ENCODE measurements at places on chromosomes 16 and 17. TPM values are rescaled to one million over a fixed set of nuclear protein-coding genes. Genes with fewer than 3 reads are reported as not detected.
A peak's percentile ranks its signal among the peaks of the same experiment; 100 is the strongest.

- no peaks in the 10 kb centered on the region for H3K36me3 ChIP-seq
- DNase-seq, result no peak
- no peaks in the 10 kb centered on the region for H3K27me3 ChIP-seq
- no peak overlapping the region for H3K4me3 ChIP-seq
- no peak overlapping the region for H3K27ac ChIP-seq
These were observed 471.9 kb downstream of the HS3ST3B1 start for GRCh38 chr17:14772776-14773175.

PTRH2 gene
- total RNA-seq, result 18.1 TPM

DNA sequence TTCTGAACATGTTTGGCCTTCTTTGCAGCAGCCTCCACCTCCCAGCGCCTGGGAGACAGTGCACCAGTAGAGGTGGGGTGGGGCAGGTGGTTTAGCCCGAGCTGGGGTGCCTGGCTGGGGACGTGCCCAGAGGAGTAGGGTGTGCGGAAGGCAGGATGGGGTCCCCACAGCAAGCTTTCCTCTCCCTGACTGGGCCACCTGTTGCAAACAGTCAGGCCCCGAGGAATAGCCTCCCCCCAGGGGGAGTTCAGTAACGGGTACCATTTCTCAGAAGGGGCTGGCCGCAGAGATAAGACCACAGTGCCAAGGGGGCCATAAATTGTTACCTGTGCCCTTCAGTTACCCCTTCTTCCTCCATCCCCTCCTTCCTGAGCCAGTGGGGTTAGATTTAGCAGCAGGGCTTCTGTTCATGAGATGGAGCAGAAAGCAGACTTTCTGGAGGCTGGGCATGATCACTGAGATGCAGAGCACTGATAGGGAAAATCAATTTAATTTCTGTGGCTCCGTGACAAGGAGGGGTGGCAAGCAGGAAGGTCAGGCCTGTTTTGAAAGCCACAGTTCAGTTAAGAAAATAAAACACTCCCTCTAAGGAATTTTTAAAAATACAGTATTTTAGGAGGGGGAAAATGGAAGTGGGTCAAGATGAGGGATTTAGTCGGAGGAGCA, 181.9 kb downstream of the MSI2 start:
- H3K27ac ChIP-seq, result no peak overlapping the region
- DNase-seq, result no peak
- no peaks in the 10 kb centered on the region for H3K27me3 ChIP-seq
- no peak overlapping the region for H3K4me3 ChIP-seq
- H3K36me3 ChIP-seq, result no peaks in the 10 kb centered on the region

DNA sequence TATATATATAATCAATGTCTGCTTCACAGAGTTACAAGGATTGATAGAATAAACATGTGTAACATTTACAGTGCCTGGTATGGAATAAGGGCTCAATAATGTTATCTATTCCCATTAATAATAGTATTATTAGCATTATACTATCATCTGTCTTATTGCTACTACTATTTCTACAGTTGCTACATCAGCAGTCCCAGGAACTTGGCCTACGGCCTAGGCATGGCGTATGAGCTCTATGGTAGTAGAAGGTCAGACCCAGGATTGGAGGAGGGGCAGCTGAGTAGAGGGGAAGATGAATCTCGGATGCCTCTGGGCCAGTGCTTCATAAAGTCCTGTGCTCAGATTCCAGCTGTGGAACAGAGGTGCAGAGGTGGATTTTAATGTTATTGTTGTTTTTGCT, 146.3 kb upstream of the TBX2 start:
- H3K27me3 ChIP-seq, result no peaks in the 10 kb centered on the region
- no peak overlapping the region for H3K27ac ChIP-seq
- no peaks in the 10 kb centered on the region for H3K4me1 ChIP-seq
- DNase-seq, result no peak

GRCh38 chr16:14358697-14359305, 271.3 kb downstream of the PARN start:
- H3K4me1 ChIP-seq, result peaks cover 6% of the 10 kb centered on the region
- no peak overlapping the region for H3K4me3 ChIP-seq
- no peaks in the 10 kb centered on the region for H3K27me3 ChIP-seq
- no peaks in the 10 kb centered on the region for H3K36me3 ChIP-seq

GRCh38 chr16:15865742-15866141, 8.9 kb upstream of the MYH11 start:
- H3K4me1 ChIP-seq, result no peaks in the 10 kb centered on the region
- no peak for DNase-seq
- H3K27me3 ChIP-seq, result no peaks in the 10 kb centered on the region
- H3K4me3 ChIP-seq, result no peak overlapping the region
- peaks cover 12% of the 10 kb centered on the region for H3K36me3 ChIP-seq
- no peak overlapping the region for H3K27ac ChIP-seq

DNA sequence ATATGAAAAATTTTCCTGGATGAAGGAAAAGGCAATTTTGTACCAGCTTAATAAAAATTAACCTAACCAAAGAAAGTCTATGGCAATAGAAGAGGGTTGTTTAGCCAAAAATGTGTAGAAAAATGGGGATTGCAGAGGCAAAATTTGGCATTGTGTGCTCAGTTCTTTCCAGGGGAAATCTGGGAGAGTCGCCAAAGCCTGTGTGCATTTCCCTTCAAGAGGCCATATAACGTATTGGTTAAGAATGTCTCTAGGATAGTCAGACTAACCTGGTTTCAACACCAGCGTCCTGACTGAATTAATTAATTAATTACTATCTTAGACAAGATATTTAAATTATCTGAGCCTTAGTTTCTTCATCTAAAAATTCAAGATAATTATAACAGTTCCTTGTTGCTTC, 44.8 kb upstream of the HLF start:
- no peaks in the 10 kb centered on the region for H3K4me1 ChIP-seq
- H3K4me3 ChIP-seq, result no peak overlapping the region
- no peak for DNase-seq
- no peak overlapping the region for H3K27ac ChIP-seq

DNA sequence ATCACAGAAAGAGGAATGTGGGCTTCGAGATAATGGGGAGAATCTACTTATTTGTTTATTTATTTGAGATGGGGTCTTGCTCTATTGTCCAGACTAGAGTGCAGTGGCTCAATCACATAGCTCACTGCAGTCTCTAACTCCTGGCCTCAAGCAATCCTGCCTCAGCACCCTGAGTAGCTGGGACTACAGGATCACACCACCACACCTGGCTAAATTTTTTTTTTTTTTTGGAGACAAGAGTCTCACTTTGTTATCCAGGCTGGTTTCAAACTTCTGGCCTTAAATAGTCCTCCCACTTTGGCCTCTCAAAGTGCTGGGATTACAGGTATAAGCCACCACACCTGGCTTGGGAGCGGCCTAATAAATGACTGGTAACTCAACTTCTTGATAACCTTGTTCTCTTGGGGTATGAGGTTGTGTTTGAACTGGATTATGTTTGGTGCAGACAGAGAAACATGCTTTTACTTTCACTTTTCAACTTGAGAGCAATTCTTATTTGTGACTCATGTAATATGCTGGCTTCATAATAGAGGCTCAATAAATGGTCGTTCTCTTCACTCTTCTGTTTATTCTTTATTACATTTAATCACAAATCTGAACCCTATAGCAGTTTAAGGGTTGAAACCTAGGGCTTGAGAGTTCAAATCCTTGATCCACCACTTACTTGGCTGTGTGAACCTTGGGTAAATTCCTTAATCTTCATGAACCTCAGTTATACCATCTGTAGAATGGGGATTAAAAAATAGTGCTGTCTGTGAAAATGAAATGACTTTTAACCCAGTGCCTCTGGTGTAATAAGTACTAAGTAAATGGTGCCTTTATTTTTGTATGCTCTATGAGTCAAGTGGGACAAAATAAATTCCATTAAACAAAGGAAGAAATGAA, 129.1 kb upstream of the HS3ST2 start:
- H3K4me1 ChIP-seq, result no peaks in the 10 kb centered on the region
- DNase-seq, result no peak
- H3K27ac ChIP-seq, result no peak overlapping the region
- H3K36me3 ChIP-seq, result no peaks in the 10 kb centered on the region
- H3K27me3 ChIP-seq, result no peaks in the 10 kb centered on the region

G6PC1 gene
- not detected for total RNA-seq

GRCh38 chr16:58418601-58419000, 26.3 kb downstream of the GINS3 start:
- no peak for DNase-seq
- H3K4me1 ChIP-seq, result no peaks in the 10 kb centered on the region
- H3K4me3 ChIP-seq, result no peak overlapping the region
- no peak overlapping the region for H3K27ac ChIP-seq
- no peaks in the 10 kb centered on the region for H3K36me3 ChIP-seq

ABCA9 gene
- total RNA-seq, result 0.30 TPM

GRCh38 chr16:12802661-12803060, 1.0 kb downstream of the CPPED1 start:
- H3K27me3 ChIP-seq, result no peaks in the 10 kb centered on the region
- H3K4me3 ChIP-seq, result peak overlapping the region; percentile 76
- H3K27ac ChIP-seq, result no peak overlapping the region
- no peak for DNase-seq

GRCh38 chr16:86016201-86016965, 117.4 kb downstream of the IRF8 start:
- H3K27ac ChIP-seq, result no peak overlapping the region
- H3K27me3 ChIP-seq, result no peaks in the 10 kb centered on the region
- no peaks in the 10 kb centered on the region for H3K4me1 ChIP-seq

- H3K4me1 ChIP-seq, result no peaks in the 10 kb centered on the region
- no peak for DNase-seq
These were observed 120.2 kb upstream of the HS3ST2 start for GRCh38 chr16:22693638-22694340.

- H3K36me3 ChIP-seq, result no peaks in the 10 kb centered on the region
- H3K27me3 ChIP-seq, result no peaks in the 10 kb centered on the region
- DNase-seq, result peak; percentile 34
- H3K27ac ChIP-seq, result peak overlapping the region; percentile 82
These were observed 16.7 kb downstream of the SOCS3 start for GRCh38 chr17:78343187-78343542.

GRCh38 chr16:15585956-15586355, 57.0 kb downstream of the MARF1 start:
- no peaks in the 10 kb centered on the region for H3K36me3 ChIP-seq
- no peak for DNase-seq
- no peak overlapping the region for H3K4me3 ChIP-seq
- no peak overlapping the region for H3K27ac ChIP-seq
- no peaks in the 10 kb centered on the region for H3K27me3 ChIP-seq

SPIRE2 gene
- 3.5 TPM for total RNA-seq

DNA sequence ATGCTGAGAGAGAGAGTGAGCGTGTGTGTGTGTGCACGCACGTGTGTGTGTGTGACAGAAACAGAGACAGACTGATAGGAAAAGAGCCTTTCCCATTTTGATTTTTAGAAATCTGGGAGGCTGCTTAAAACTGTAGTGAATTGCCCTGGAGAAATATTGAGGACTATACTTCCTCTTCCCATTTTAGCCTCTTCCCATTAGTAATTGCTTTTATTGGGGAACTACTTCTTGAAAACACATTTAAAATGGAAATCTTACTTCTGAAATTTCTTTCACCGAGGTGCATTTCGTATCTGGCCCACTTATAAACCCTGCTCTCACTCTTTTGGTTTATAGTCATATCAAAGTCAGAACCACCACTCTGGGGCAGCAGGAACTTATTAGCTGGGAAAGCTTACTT, 47.1 kb downstream of the NUP93 start:
- H3K4me1 ChIP-seq, result peaks cover 18% of the 10 kb centered on the region
- DNase-seq, result no peak
- H3K36me3 ChIP-seq, result no peaks in the 10 kb centered on the region
- H3K4me3 ChIP-seq, result no peak overlapping the region

GLP2R gene
- total RNA-seq, result not detected

ASB16 gene
- total RNA-seq, result 0.18 TPM

GRCh38 chr17:6660805-6661463, 9.4 kb downstream of the C17orf100 start:
- peaks cover 10% of the 10 kb centered on the region for H3K4me1 ChIP-seq
- no peaks in the 10 kb centered on the region for H3K27me3 ChIP-seq
- H3K4me3 ChIP-seq, result no peak overlapping the region
- H3K27ac ChIP-seq, result no peak overlapping the region

DNA sequence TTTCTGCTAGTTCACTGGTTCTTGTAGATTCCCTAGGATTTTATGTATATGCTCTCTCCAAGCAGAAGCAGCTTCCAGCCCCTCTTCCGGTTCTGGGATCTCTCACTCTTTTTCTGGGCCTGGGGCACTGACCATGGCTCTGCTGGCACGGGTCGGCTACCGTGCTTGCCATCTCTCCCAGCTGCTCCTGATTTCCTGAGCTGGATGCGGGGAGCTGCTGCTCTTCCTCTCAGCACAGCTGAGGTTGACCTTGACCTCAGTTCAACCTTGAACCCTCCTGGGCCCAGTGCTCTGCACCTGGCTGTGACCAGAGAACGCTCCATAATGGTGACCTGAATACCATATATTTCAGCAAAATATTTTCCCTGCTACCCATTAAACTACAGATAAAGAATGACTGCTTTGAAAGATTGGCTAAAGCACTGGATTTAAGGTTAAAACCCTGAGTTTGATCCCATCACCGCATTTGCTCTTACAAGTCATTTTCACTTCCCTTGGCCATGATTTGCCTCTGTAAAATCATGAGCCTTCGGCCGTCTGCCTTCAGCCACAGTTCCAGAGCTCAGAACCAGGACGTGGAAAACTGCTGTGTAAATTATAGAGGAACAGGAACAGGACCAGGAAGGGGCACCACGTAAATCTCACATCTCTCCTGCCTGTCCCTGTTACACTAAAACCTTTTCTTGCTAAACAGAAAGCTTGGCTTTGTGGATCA, 130.8 kb upstream of the CHMP6 start:
- H3K4me1 ChIP-seq, result peaks cover 41% of the 10 kb centered on the region
- no peak overlapping the region for H3K4me3 ChIP-seq
- no peaks in the 10 kb centered on the region for H3K27me3 ChIP-seq
- no peak for DNase-seq
- no peaks in the 10 kb centered on the region for H3K36me3 ChIP-seq

DNA sequence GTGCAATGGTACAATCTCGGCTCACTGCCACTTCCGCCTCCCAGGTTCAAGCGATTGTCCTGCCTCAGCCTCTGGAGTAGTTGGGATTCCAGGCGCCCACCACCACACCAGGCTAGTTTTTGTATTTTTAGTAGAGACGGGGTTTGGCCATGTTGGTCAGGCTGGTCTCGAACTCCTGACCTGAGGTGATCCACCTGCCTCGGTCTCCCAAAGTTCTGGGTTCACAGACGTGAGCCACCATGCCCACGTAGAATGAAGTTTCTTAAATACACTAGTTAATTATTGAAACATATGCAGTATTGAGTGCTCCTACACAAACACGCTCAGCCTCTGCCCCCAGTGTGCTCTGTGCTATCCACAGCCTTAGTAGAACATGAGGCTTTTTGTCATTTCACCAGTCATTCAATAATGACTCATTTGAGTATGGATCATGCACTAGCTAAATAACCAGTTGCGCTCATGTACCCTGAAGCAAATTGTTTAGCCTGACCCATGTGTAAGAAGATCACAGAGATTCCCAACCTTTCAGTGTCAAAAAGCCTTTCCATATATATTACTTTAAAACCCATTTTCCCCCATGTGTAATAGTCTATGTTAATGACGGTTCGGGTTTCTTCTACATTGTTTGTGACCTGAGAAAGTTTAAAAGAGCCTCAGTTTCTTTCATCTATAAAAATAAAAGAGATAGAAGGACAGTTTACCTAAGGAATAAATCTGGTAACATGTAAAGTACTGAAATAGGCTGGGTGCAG, 49.7 kb downstream of the TUBD1 start:
- H3K4me3 ChIP-seq, result peak overlapping the region; percentile 22
- DNase-seq, result no peak
- no peaks in the 10 kb centered on the region for H3K27me3 ChIP-seq
- H3K36me3 ChIP-seq, result peaks cover 4% of the 10 kb centered on the region
- peaks cover 21% of the 10 kb centered on the region for H3K4me1 ChIP-seq
- peak overlapping the region; percentile 15 for H3K27ac ChIP-seq

GRCh38 chr16:3242709-3243108, 7.8 kb upstream of the ZNF200 start:
- no peaks in the 10 kb centered on the region for H3K36me3 ChIP-seq
- H3K27ac ChIP-seq, result no peak overlapping the region
- H3K4me3 ChIP-seq, result no peak overlapping the region
- H3K4me1 ChIP-seq, result no peaks in the 10 kb centered on the region
- no peaks in the 10 kb centered on the region for H3K27me3 ChIP-seq
- DNase-seq, result no peak
